ENCODE measurements at places on chromosomes 16 and 17.

DNA sequence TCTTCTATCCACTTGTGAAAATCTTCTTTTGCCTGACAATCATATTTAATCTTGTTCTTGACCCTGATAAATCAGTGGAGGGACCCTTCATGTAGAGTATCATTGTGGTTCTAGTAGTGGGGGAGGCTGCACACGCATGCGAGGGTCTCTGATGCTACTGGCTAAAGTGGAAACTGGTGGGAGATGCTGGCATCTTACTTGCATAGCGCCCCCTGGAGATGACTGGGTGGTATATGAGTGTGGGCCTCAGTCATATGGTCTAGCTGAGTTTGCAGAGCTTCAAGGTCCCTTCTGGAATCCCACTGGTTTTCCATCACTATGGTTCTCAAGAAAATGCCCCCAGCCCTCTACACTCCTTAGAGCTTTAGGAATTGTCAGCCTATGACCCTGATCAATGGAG, 236.4 kb upstream of the AXIN2 start:
- no peak for DNase-seq

DNA sequence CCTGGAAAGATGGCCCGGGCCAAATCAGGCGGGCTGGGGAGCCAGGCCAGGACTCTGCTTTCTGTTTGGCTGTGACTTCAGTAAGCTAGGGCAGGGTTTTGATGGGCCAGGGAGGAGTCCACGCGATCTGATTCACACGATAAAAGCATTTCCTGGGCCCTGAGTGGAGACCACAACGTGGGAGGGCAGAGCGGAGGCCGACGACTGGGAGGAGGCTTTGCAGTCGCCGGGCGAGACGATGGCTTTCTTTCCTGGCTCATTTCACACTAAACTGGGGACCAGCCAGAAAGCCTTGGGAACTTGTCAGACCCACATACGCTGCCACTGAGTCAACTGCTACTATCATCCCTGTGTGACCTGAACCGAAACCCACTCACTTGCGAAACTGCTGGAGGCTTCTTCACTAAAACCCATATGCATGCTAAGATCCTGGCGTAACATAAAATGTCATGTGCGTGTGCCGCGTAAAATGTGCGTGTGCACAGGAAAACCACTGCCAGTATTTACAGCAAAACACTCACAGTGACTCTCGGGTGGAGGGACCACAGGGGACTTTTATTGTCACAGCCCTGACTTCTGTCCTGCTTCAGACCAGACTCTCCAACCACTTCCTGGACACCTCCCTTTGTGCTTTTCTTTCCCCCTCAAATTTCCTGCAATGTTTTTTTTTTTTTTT, 14.2 kb upstream of the RHBDF2 start:
- DNase-seq = peak; percentile 96

- DNase-seq = no peak
Observed at GRCh38 chr16:84672276-84673202, 24.2 kb downstream of the KLHL36 start.

- no peak for DNase-seq
Observed at GRCh38 chr16:77327717-77328116, 107.1 kb downstream of the ADAMTS18 start.

- no peak for DNase-seq
Observed at GRCh38 chr17:11991461-11991860, 5.8 kb downstream of the ZNF18 start.

DNA sequence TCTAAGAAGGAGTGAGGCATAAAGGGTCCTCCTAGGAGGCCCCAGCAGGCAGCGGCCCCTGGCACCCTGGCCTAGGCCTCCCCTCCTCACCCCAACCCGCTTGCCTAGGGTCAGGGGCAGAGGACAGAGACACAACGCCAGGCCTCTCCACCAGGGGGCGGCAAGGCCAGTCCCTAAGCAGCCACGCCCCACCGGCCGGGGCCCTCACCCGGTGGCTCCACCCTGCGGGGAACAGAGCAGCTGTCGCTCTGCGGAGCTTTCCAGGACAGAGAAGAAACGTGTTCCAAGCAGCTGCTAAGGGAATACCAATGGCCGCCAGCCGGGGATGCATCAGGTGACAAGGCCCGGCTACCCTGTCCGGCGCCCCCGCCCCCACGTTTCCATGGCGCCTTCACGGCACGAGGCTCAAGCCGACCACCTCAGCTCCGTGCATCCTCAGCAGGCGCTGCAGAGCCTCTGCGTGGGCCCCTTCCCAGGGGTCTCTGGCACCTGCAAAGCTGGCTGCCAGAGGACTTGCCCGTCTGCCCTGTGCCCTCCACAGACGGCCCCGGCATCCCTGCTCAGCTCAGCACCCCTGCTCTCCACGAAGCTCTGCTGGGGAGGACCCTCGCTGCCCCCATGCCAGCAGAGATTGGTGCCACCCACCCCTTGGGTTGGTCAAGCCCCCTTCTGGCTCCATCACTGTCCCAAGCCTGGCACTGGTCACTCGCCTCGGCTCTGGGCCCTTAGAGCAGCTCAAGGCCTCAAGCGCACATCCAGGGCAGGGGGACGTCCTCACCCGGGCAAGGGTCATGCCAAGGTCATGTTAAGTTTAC, 5.6 kb downstream of the ZNF598 start:
- DNase-seq = peak; percentile 94

DNA sequence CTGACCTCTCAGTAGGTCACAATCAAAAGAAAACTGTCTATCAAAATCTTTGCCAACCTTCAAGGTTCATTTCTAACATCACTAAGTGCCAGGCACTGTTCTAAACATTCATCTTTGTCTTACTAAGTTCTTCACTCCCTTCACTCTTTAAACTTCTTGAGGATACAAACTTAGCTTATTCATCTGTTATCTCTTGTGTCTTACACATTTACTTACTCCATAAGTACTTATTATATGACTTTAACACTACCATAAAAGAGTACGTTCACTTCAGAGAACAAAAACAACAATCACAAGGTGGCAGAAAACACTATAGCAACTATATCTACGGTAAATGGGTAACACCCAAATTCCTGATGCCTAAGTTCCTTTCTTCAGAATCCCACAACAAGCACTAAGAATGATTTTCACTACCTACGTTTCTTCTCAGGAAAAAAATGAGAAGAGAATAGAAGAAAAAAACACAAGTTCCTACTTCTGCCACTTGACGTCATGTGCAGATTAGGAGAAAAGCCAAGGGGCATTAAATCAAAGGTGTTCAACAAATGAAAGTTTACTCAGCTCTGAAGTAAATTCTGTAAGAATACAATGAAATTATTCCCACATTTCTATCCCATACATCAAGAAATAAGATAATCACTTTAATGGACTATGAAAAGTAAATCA, 29.2 kb downstream of the KANSL1 start:
- no peak for DNase-seq

DNA sequence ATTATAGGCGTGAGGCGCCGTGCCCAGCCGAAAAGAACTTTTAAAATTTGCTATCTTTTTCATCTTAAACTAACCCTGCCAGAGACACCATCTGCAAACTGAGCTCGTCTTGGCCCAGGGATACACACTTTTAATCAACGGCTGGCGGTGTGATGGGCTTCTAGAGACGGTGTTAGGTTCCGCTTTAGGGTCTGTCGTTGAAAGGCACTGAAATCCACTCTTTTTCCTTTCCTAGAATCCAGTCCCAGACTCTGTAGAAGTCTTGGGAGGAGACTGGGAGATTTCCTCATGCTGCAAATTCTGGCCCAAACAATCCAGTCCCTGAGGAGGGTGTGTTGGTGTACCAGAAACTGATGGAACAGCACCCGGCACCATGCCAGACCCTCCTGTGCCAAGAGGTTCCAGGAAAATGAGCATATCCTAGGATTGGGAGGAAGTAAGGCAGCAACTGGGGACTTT, 52.0 kb upstream of the TEX2 start:
- DNase-seq = peak; percentile 96

DNA sequence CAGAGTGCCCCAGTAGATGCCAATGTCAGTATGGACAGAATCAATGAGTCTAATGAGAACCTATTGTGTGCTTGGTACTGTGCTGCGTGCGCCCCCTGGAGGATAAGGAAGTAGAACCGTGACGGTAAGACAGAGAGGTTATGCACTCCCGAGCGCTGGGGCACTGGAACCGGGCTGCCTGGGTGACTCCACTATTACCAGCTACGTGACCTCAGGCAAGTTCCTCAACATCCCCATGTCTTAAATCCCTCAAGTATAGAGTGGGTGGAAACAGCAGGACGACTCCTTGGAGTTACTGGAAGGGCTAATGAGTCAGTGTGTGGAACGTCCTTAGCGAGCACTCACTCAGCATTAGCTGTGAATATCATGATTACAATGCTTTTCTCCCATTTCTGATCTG, 16.2 kb downstream of the CHST4 start:
- no peak for DNase-seq

- no peak for DNase-seq
Observed at GRCh38 chr17:36894925-36895324, 42.4 kb upstream of the LHX1 start.

GRCh38 chr16:46717692-46718091, 28.2 kb downstream of the ORC6 start:
- DNase-seq = no peak

DNA sequence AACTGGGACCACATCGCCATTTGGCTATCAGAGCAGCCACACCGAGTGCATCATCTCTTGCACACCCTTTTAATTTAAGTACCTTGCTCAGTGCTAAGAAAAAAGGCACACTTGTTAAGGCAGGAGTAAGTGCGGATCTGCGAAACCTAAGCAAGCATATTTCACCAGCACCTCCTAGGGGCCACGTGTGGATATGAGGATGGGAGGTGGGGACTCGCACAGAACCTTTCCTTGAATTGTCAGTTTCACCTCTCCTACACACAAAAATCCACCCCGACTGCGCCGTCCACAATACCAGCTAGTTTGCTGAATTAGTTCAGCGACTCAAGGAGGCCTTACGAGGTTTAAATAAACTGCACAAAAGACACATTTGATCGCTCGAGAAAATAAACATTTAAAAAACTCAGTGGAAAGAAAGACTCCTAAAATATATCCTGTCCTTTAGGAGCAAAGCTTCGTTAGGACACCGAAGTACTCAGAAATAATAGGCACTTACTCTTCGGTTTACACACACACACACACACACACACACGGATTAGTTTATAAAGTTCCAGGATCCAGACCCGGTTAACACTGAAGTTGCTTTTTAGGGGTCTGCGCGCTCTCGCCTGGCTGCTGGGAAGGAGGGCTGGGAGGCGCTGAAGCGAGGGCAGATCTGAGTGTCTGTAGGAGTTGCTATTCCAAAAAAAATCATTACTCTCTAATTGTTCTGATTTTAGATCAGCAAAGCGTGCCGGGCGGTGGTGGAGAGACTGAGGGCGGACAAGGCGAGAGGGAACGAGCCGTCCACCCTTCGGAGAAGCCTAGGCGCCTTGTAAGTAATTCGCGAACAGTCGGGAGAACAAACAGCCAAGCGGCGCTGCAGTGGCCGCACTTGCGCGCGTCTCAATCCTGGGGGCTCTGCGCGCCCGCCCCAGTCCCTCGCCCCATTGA, 1.0 kb upstream of the KCNJ2 start:
- DNase-seq = peak; percentile 93

- no peak for DNase-seq
Observed at GRCh38 chr17:51355441-51356410, 95.4 kb downstream of the UTP18 start.

- DNase-seq = no peak
Observed at GRCh38 chr16:54201200-54201599, 85.4 kb downstream of the IRX3 start.

Data from esophagus muscularis mucosa (tissue), 4 donors.